Psoas muscle (tissue), 8 donors: ENCODE measurements at places on chromosomes 6 and 20. TPM values are rescaled to one million over a fixed set of nuclear protein-coding genes. Genes with fewer than 3 reads are reported as not detected.

DNA sequence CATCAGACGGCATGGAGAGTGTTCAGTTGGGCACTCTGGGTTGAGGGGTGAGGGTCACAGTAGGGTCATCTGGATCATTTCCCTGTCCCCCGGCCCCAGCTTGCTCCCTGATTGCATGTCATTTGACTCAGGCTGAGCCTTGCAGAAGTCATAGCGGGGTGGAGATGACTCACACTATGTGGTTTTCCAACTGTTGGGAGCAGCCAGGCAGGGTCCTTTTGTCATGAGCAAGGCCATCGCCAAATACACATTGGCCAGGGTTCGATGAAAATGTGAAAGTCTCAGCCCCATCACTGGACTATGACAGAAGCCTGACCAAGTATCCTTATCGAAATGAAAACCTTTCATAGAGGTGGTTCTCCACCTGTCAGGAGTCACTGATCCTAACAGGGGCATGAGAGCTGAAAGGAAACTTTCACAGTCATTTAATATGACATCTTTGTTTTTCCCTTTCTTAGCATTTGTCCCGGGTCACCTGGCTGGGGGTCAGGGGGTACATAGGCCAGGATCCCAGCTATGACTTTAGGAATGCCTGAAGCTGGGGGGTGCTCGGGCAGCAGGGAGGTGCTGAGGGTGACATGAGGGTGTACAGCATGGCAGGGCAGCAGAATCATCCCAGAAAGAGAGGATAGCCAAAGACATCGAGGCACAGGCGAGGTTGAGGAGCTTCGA lies 70.2 kb upstream of the CD93 start:
- H3K27ac ChIP-seq: peak overlapping the region; percentile 59
- H3K27me3 ChIP-seq: no peaks in the 10 kb centered on the region
- H3K4me3 ChIP-seq: no peak overlapping the region
- H3K36me3 ChIP-seq: no peaks in the 10 kb centered on the region
- H3K4me1 ChIP-seq: peaks cover 68% of the 10 kb centered on the region
- DNase-seq: no peak

The PTPRK gene
- 9.6 TPM for total RNA-seq

DNA sequence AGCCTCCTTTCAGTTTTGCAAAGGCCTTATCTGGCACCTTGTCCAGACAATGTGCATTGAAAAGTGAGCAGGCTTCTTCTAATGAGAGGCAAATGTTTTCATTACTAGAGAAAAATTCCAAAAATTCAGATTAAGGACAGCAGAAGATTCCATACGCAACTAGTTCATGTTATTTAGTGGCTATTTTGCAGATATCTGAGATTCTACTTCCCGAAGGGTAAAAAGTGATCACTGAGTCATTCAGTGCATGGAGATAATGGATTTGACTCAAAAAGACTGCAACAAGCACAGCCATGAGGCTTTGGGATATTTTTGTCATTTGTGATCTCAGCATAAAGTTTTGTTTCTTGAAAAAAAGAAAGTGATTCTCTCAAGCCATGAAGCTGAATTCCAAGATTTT lies 29.9 kb downstream of the METTL24 start:
- H3K4me1 ChIP-seq: no peaks in the 10 kb centered on the region
- no peaks in the 10 kb centered on the region for H3K27me3 ChIP-seq
- no peaks in the 10 kb centered on the region for H3K36me3 ChIP-seq
- no peak for DNase-seq
- H3K27ac ChIP-seq: no peak overlapping the region

The MRS2 gene
- 52.6 TPM for total RNA-seq
